ENCODE measurements at places on chromosomes 12 and 14.

DNA sequence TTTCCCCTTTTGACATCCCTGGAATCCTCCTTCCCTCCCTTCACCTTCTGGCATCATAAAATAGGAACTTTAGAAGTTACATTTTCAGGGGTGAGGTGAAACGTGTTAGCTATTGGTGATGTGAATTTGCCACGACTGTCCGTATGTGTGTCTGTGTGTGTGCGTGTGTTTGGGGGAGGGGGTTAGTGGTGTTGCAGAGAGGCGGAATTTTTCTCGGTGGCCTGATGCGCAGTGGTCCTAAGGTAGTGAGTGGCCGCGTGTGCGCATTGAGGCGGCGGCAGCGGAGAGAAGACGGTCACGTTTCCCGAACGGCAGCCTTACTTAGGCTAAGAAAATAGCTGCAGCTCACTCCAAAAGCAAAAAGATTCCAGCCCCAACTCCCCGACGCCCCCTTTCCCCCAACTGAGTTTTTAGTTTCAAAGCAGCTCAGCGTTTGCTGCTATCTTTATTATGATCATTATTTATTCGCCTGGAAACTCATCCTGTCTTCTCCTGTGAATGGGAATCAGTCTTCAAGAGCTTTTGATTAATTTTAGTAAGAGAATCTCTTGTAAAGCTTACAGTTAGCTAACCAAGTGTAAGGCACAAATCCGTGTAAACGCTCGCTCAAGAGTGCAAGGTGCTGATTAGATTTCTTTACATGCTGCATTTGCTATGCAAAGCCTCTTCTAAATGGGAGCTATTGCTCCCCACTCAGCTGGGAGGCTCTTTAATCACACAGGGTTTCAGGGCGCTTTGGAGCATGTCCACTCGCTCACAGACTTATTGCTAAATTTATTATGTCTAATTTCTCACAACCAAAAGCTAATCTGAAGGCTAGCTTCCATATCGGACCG, 4.7 kb downstream of the FLRT2 start:
- no peak for DNase-seq

GRCh38 chr12:119877639-119877948, 474 bp upstream of the CIT start:
- no peak for DNase-seq

DNA sequence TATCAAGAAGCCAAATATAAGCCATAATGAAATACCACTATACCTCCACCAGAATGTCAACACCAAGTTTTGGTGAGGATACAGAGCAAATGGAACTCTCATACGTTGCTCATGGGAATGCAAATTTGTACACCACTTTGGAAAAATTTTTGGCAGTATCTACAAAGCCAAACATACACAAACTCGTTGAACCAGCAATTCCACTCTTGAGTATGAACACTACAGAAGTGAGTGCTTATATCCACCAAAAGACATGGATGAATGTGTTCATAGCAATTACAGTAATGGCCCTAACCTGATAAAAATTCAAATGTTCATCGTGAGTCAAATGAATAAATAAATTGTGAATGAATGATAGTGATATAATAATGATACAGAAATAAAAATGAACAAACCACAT, 24.8 kb downstream of the C12orf71 start:
- no peak for DNase-seq

- DNase-seq: no peak
Observed at GRCh38 chr12:4203772-4204376, 69.7 kb upstream of the CCND2 start.

GRCh38 chr12:98709022-98709421, 63.9 kb downstream of the APAF1 start:
- no peak for DNase-seq

DNA sequence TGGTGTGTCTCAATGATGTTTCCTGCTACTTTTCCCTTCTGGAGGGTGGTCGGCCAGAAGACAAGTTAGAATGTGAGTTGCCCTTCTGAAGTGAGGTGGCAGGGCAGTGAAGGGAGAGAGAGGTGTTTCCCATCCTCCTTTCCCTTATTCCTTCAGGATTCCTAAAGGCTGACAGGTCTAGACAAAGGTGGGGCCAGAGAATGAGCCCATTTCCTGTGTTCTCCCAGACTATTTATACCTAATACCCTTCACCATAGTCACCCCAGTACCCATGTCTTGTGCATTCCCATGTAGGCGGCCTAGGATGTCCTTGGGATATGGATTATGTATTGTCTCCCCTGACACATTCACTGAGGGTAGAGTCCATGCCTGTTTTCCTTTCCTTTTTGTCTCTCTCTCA, 7.0 kb downstream of the DGKA start:
- DNase-seq: no peak

GRCh38 chr12:17079251-17079909, 473.4 kb upstream of the LMO3 start:
- no peak for DNase-seq

DNA sequence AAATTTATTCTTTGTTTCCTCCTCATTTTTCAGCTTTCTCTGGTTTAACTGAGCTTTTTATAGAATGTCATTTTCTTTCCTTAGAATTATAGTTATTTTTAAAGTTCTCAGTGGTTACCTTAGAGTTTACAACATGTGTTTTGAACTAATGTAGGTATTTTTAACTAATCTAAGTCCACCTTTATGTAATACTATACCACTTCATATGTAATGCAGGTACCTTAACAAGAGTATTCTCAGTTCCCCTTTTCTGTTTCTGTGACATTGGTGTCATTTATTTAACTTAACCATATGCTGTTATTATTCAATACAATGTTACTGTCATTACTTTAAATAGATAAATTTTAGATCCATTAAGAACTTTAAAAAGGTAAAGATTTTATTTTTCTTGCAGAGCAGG, 30.3 kb upstream of the KCNC2 start:
- DNase-seq: no peak

DNA sequence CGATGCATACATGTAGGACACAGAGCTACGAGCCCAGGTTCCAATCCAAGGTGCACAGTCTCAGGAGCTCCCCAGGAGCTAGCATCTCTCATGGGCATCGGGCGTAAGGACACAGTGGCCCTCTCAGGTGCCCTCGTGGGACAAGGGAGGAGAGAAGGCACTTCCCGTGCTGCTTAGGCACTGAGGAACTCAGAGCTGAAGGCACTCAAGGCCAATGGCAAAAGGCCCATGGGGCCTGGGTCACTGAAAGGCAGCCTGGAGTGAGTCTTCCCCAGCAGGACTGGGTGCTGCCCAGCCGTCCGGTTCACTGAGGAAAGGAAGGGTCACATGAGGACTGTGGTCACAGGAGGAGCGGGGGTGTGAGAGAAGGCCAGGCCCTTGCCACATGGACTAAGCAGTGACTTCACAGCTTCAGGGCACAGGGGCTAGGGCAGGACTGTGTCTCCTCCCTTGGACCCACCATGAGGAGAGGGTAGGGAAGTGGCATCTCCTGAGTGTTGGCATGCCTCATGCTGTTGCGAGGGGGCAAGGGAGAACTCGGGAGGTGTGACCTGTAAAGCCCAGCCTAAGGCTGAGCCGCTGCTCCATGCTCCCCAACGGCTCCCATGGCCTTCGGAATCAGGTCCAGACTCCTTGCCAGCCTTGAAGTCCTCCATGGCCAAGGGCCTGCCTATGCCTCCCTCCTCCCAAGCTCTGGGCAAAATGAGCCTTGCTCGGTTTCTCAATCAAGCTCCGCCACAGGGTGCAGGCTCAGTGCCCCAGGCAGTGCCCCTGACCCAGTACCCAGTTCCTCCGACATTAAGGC, 51.8 kb downstream of the CHGA start:
- no peak for DNase-seq

GRCh38 chr14:80146941-80147340, 64.4 kb downstream of the DIO2 start:
- no peak for DNase-seq

DNA sequence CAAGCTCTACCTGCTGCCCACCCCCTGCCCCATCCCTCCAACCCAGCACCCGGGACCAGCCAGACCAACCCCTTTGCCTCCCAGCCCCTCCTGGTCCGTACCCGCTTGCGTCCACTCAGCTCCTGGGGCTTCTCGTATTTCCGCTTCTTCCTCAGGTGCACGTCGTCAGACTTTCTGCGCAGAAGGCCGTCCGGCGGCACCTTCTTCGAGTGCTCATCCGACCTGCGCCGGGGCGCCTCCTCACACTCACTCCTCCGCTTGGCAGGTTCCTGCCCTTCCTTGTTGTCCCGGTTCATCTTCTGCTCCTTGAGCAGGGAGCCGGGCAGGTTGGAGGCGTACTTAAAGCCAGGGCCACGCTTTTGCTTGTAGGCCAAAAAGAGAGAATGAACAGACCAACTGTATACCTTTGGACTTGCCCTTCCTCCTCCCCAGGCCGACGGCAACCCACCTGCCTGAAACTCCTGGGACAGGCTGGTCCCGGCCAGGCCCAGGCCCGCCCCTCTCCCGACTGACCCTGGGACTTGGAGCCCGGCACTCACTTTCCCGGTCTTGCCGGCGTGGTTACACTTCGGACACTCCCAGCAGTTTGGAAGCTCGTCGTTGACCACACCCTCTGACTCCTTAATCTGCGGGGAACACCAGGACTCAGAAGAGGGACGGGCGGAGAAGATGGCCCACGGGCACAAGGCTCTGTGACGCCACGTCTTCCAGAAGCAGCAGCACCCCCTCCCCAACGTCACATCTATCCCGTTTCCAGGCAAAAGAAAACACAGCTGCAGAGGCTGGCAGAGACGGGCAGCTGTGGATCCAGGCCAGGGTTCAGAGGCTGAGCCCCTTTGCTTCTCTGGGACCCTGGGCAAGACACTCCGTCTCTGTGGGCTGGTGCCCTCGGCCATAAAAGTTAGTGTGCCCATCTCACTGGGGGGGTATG, 44.3 kb downstream of the RNF34 start:
- no peak for DNase-seq

GRCh38 chr12:46559311-46559710, 186.7 kb upstream of the SLC38A2 start:
- no peak for DNase-seq

- no peak for DNase-seq
Observed at GRCh38 chr14:33979613-33980276, 28.9 kb upstream of the EGLN3 start.

DNA sequence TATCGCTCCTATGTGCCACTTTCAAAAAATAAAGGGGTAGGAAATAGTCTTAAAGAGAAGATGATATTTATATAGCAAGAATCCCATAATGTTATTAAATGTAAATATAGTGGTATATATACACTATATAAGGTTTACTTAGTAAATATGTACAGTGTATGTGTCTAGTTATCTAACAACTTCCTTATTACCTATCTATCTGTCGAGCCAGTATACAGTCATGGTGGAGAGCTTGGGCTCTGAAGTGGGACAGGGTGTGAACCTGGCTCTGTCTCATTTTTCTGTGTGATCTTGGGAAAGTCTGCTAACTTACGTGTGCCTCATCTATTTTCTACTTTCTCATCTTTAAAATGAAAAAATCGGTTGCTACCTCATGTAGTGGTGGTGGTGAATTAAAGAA, 62.8 kb upstream of the SINHCAF start:
- DNase-seq: no peak

DNA sequence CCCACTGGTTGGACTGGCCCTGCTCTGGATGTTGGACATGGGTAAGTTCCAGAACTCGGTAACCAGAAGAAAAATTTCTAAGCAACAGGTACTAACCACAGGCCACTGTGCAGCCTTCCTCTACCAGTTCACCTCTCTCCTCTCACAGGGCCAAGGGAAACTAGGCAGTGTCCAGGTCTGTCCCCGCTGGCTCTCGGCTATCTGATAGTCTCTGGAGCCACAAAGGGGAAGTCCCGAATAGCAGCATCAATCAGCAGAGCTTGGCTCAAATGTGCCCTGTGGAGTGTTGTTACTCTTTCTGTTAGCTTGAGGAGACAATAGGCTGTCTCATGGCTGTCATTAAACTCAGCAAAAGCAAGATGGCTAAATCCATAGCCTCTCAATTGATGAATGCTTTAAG, 73.2 kb downstream of the TSPAN11 start:
- DNase-seq: no peak

- no peak for DNase-seq
Observed at GRCh38 chr12:22657538-22657937, 32.6 kb downstream of the ETNK1 start.

GRCh38 chr14:99479160-99479905, 1.3 kb downstream of the SETD3 start:
- no peak for DNase-seq

- no peak for DNase-seq
Observed at GRCh38 chr12:125178222-125178621, 113.0 kb downstream of the AACS start.

DNA sequence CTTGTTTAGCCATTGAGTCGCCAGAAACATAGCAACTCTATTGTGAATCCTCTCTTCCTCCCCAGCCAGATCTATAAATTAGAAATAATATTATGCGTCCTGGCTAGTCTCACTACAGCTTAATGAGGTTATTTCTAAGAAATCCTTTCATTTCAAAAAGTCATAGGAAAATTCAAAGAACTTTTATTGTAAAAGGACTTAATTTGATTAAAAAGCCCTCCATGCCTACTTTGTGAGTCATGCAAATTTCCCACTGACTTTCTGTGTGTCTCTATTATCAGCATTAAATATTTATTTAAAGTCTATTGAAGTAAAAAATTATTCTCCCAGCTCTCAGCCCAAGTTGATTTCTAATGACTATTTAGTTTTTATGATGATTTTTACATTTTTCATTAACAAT, 160.7 kb downstream of the PHLDA1 start:
- no peak for DNase-seq

- no peak for DNase-seq
Observed at GRCh38 chr14:32286602-32287001, 42.5 kb upstream of the AKAP6 start.

- DNase-seq: no peak
Observed at GRCh38 chr14:95518045-95518751, 1.7 kb upstream of the SYNE3 start.

GRCh38 chr12:45887544-45887943, 102.8 kb downstream of the SCAF11 start:
- DNase-seq: no peak

DNA sequence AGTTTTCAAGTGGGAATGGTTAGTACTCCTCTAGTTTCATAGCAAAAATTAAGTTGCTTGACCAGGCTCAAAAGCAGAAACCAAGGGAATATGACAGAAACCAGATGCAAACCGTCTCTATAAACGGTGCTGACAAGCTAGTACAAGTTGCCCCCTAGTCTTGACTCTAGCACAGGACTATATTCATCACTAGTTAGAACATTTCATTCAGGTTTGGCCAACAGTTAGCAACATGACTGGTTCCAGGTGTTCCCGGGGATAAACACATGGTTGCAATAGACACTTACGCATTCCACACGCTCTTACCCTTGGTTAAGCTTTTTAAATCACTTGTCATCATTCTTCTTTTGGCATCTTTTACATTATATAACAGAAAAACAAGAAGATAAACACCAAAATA, 103.6 kb downstream of the SCFD1 start:
- DNase-seq: no peak

Data from activated naive CD4-positive, alpha-beta T cell (primary cell).